Activated T-helper 9 cell treated with anti-CD3 and anti-CD28 coated beads, Interleukin-2, amount 50 U/mL, for 16 hours (primary cell): ENCODE measurements at places on chromosomes 13 and 19.

GRCh38 chr19:31586282-31586681 lies 237.0 kb upstream of the TSHZ3 start:
- no peak for DNase-seq

- no peak for DNase-seq
These were observed 85.3 kb upstream of the FNDC3A start for GRCh38 chr13:48890391-48890790.

DNA sequence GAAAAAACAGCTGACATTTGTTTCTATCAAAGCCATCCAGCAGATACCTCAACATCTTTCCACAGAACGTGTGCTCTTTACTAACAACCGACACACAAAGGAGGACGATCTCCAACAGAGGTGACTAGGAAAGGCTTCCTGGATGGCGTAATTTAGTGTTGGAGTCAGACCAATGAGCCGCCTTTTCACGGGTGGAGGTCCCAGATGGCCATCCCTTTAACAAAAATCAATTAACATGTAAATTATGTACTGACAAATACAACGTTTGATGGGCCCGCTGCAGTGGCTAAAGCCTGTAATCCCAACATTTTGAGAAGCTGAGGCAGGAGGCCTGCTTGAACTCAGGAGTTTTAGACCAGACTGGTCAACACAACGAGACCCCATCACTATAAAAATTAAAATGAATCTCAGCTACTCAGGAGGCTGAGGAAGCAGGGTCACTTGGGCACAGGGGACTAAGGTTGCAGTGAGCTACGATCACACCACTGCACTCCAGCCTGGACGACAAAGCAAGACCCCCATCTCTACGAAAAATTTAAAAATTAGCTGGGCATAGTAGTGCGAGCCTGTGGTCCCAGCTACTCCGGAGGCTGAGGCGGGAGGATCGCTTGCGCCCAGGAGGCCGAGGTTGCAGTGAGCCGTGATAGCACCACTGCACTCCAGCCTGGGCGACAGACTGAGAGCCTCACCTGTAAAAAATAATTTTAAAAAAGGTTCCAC lies 1.2 kb upstream of the DPY19L3 start:
- DNase-seq, result no peak

- no peak for DNase-seq
These were observed 52.2 kb downstream of the ATP11A start for GRCh38 chr13:112741835-112742570.

- no peak for DNase-seq
These were observed at the start of gene TMEM190 for GRCh38 chr19:55376241-55376933. TSS of gene TMEM190 (plus strand) at chr19:55376826. CDS start at chr19:55376854, 28 bp downstream.

DNA sequence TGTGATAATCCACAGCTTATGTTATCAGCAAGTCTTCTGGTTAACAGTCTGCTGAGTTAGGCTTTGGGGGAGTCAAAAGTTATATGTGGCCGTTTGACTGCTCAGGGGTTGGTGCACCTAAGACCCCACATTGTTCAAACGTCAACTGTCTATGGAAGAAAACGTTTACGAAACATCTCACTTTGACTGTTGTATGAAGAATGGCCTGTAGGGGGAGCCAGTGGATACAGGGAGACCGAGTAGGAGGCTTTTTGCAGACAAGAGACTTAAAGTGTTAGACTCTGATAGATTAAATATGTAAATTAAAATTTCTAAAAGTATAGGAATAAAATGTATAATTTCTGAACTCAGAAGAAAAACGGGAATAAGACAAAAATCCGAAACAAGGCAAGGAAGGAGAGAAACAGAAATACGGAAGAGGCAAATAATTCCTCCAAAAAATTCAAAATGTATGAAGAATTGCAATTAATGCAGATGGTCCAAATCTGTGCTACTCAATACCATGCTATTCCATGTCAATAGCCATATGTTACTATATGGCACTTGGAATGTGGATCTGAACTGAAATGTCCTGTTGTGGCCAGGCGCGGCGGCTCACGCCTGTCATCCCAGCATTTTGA lies 37.8 kb downstream of the TNFSF14 start:
- peak; percentile 51 for DNase-seq

DNA sequence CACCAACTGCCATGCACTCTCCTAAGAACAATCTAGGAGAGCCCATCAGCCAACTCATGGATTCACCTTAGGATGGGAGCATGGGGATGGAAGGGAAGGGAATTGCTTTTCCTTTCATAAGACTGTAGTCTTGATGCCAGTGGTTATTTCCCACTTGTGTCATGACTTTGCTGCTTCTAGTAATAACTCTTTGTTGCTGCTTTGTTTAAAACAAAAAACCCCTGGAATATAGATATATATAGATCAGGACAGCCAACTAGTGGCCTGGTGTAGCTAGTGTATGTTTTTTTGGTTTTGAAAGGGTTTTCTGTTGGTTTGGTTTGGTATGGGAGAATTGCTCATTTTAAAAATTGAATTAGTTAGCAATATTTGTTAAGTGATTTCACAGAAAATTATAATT lies 39.3 kb upstream of the KCTD4 start:
- no peak for DNase-seq

DNA sequence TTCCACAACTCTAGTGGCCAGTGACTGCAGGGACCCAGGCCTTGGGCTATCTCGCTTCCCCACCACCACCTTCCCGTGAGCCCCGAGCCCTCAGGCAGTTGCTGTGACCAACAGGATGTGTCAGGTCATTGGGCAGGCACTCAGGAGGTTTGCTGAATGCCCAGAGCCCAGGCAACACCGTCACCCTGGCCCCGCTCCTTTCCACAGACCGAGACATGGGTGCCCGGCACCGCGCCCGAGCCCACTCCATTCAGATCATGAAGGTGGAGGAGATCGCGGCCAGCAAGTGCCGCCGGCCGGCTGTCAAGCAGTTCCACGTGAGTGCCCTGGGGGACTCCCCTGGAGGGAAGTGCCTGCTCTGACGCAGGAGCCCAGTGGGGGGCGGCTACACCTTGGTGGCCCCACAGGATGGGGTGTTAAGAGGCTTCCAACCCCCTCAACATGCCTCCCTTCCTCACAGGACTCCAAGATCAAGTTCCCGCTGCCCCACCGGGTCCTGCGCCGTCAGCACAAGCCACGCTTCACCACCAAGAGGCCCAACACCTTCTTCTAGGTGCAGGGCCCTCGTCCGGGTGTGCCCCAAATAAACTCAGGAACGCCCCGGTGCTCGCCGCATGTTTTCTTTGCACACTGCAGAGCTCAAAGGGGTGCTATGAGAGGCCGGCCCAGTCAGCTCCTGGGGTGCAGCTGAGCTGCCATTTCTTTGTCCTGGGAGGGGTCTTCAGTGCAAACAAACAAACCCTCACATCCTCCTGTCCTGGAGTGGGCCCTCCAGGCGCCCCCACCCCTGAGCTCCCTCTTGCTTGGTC lies 3.2 kb downstream of the RPL18A start:
- DNase-seq, result no peak

DNA sequence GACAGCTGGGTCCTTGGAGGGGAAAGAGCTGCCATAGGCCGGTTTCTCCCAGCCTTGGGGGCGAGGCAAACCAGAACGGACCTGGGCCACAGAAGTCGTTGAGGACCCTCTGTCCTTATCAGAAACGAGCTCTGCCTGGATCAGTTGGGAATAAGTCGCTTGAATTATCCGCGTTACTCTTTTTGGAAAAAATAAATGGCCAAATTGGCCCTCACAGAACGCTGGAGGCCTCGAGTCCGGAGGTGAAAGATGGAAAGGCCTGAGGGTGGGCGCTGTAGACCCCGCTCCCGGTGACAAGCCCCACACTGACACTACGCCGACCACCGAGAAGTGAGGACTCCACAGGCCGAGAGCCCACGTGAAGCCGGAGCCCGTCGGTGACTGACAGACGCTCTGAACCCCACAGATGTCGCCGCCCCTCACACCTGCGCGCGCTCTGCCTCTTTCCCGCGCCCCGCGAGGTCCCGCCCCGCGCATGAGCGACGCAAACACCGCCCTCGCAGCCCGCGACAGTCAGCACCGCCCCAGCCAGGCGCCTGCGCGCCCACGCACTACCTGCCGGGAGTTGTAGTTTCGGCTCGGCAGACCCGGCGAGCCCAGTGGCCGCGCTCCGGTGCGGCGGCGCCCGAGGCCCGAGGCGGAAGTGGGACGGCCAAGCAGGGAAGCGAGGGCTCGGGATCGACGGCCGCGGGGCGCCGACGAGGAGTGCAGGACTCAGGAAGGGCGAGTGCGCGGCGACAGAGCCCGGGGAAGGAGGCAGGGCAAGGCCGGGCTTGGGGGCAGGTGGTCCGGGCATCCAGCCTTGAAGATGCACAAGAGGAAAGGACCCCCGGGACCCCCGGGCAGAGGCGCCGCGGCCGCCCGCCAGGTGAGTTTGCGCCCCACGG lies at the start of the genes BRME1 and CC2D1A:
TSS of gene BRME1 (minus strand) at position 484 of the 887 bp plus-strand sequence. CDS start 1,225 bp downstream, outside the sequence.
TSS of gene CC2D1A (plus strand) at position 568 of the 887 bp plus-strand sequence. CDS start at position 809, 241 bp downstream.
- peak; percentile 93 for DNase-seq

GRCh38 chr13:93736081-93736480 lies 509.5 kb downstream of the GPC6 start:
- no peak for DNase-seq

GRCh38 chr13:68047889-68048288 lies 817.8 kb upstream of the PCDH9 start:
- no peak for DNase-seq

- DNase-seq, result no peak
These were observed 846 bp downstream of the ZNF790 start for GRCh38 chr19:36837176-36837905.

GRCh38 chr13:89966524-89966923 lies 1381.0 kb upstream of the MIR17HG start:
- no peak for DNase-seq

- DNase-seq, result no peak
These were observed 17.5 kb upstream of the NANOS3 start for GRCh38 chr19:13859361-13859880.

- no peak for DNase-seq
These were observed 36.3 kb downstream of the SMIM24 start for GRCh38 chr19:3443840-3444694.

GRCh38 chr19:19568802-19569756 lies 31.0 kb downstream of the CILP2 start:
- DNase-seq, result no peak

GRCh38 chr19:12611361-12611699 lies 610 bp downstream of the ZNF791 start:
- DNase-seq, result no peak

GRCh38 chr13:90534617-90535370 lies 812.7 kb upstream of the MIR17HG start:
- DNase-seq, result no peak

DNA sequence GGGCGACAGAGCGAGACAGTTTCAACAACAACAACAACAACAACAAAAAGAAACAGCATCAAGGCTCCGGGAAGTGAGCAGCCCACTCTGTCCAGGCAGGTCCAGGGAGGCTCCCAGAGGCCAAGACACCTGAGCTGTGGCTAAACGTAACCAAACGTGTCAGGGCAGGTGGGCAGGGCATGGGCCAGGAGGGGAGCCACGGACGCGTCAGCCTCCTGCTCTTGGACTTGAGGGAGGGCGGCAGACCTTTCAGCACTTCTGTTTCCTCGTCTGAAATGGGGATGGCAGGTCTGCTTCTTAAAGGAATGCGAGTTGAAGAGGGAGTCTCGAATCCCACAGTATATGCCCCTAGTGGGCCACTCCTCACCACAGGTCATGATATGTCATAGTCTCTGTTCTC lies 53.8 kb downstream of the MYO9B start:
- no peak for DNase-seq

DNA sequence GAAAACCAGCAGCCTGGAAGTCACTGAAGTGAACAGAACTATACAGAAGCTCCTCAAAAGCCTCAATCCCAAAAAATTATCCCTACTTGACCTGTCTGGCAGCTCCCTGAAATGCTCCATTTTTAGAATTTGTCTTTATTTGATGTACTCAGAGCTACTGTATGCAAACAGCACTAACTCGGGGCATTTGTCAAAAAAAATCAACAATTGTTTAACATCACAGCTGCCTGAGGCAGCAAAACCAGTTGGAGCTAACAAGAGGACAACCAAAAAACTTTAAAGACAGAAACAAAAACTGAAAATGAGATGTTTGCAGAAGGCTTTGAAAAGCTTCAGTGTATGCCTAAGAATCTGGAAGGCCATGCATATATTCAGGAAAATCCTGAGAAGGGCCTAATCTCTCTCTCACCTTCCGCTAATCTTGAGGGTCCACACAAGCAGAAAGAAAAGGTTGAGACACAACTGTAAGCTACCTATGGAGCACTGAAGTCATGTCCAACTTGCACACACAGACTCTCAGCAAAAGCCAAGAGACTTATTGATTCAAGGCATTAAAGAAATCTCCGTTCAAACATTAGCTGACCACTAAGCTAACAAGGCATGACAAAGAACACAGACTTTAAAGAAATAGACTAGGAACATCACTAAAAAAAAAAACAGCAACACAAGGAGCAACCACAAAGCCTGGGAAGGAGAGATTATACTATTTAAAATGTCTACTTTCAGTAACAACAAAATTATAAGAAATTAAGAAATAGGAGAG lies 16.1 kb downstream of the VWA8 start:
- no peak for DNase-seq

DNA sequence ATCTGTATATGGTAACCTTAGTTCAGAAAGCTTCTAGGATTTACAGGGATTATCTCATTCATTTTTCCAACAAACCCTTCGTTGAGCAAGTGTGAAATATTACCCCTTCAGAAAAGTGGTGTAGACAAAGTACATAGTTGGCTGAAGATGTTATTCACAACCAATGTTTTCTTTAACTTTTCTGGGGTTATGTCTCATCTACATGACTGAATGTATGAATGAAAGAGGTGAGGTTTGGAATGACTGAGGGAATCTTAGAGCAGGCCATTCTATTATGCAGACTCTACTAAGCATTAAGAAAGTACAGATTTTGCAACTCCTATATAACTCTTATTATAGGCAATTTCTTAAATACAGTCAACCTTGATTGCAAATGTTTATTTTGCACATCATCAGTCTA lies 167.2 kb downstream of the NDFIP2 start:
- DNase-seq, result no peak

DNA sequence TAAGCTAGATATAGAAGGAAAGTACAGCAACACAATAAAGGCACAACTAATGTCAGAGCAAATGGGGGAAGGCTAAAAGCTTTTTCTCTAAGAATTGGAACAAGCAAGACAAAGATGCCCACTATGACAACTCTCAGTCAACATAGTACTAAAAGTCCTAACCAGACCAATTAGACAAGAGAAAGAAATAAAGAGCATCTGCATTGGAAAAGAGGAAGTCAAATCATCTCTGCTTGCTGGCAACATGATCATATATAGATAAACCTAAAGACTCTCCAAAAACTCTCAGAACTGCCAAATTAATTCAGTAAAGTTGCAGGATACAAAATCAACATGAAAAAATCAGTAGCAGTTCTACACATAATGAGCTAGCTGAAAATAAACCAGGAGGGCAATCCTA lies 542.0 kb downstream of the DIAPH3 start:
- no peak for DNase-seq

GRCh38 chr19:10601999-10602329 lies 14.9 kb upstream of the AP1M2 start:
- no peak for DNase-seq

GRCh38 chr13:113361406-113361805 lies 2.5 kb downstream of the GRTP1 start:
- DNase-seq, result no peak
